ENCODE measurements at places on chromosomes 5 and 9. TPM values are rescaled to one million over a fixed set of nuclear protein-coding genes. Genes with fewer than 3 reads are reported as not detected.

Gene PLEKHG4B
- total RNA-seq = 0.83 TPM

Gene PCSK1
- total RNA-seq = 9.8 TPM

Gene SLC1A1
- 10.5 TPM for total RNA-seq

Gene PHYHD1
- not detected for total RNA-seq

Gene PCDHA1
- total RNA-seq = 2.5 TPM

Gene F12
- 5.5 TPM for total RNA-seq

Gene C9
- not detected for total RNA-seq

Gene RXRA
- 7.9 TPM for total RNA-seq

Gene TMEM267
- total RNA-seq = 6.2 TPM

Gene GABRA1
- total RNA-seq = not detected

Gene TMC1
- 0.19 TPM for total RNA-seq

Gene RGP1
- 20.3 TPM for total RNA-seq

Gene ARL10
- total RNA-seq = 1.4 TPM

Gene NAIF1
- total RNA-seq = 15.0 TPM

Gene FOXI1
- total RNA-seq = not detected

Gene SHISAL2B
- total RNA-seq = not detected

Gene IL5
- total RNA-seq = not detected

Gene MATR3
- total RNA-seq = 244 TPM

Gene AK3
- 28.8 TPM for total RNA-seq

Gene SLC34A3
- total RNA-seq = not detected

Gene ADAMTS19
- 0.13 TPM for total RNA-seq

Gene PSAT1
- total RNA-seq = 290 TPM

Gene C1QTNF2
- total RNA-seq = 0.08 TPM

Gene AGXT2
- not detected for total RNA-seq

Data from A375 (cell line).